Daoy (cell line): ENCODE measurements at places on chromosomes 7 and 10. TPM values are rescaled to one million over a fixed set of nuclear protein-coding genes. Genes with fewer than 3 reads are reported as not detected.

Gene CYP2W1
- total RNA-seq = not detected in 2 replicates

Gene TNS3
- 58.3 and 58.4 TPM in 2 replicates for total RNA-seq

Gene SRGN
- 8.3 and 11.5 TPM in 2 replicates for total RNA-seq

Gene KLF14
- 0.06 and 0.86 TPM in 2 replicates for total RNA-seq

Gene TUBAL3
- 0.23 and 0.54 TPM in 2 replicates for total RNA-seq

Gene GPR158
- 2.6 and 4.6 TPM in 2 replicates for total RNA-seq

Gene RTKN2
- 4.7 and 8.5 TPM in 2 replicates for total RNA-seq

Gene ANKRD1
- 94.4 and 124 TPM in 2 replicates for total RNA-seq

Gene ZNF107
- 6.4 and 9.6 TPM in 2 replicates for total RNA-seq

Gene GARS1
- 150 and 222 TPM in 2 replicates for total RNA-seq

Gene FAM221A
- total RNA-seq = 6.5 and 6.9 TPM in 2 replicates

Gene SLC18A3
- not detected in 2 replicates for total RNA-seq

Gene ERVW-1
- total RNA-seq = not detected in 2 replicates

Gene TRIM24
- 11.6 and 12.3 TPM in 2 replicates for total RNA-seq

Gene CCSER2
- 10.4 and 11.5 TPM in 2 replicates for total RNA-seq

Gene TMEM139
- total RNA-seq = not detected in 2 replicates

Gene FOXP2
- 0.09 and 1.7 TPM in 2 replicates for total RNA-seq

Gene PVRIG
- not detected in 2 replicates for total RNA-seq

Gene PAPSS2
- 6.3 and 9.9 TPM in 2 replicates for total RNA-seq

Gene PRPS1L1
- not detected in 2 replicates for total RNA-seq

Gene ACTR3C
- 0.06 and 2.7 TPM in 2 replicates for total RNA-seq

Gene SLC35B4
- 22.9 and 26.7 TPM in 2 replicates for total RNA-seq

Gene PAPOLB
- not detected in 2 replicates for total RNA-seq

Gene HTR5A
- not detected in 2 replicates for total RNA-seq

Gene PRLHR
- total RNA-seq = not detected in 2 replicates

Gene CHCHD1
- 31.0 and 32.3 TPM in 2 replicates for total RNA-seq

Gene CRPPA
- total RNA-seq = 0.11 and 0.65 TPM in 2 replicates

Gene IFIT1B
- 0.09 TPM in 1 of 2 replicates, not detected in the other for total RNA-seq

Gene DRGX
- not detected in 2 replicates for total RNA-seq

Gene DEPP1
- 0.11 and 0.15 TPM in 2 replicates for total RNA-seq

Gene ADRA2A
- total RNA-seq = not detected in 2 replicates

Gene NCF1
- not detected in 2 replicates for total RNA-seq

Gene PNLIPRP1
- total RNA-seq = not detected in 2 replicates

Gene CHST15
- total RNA-seq = 9.5 and 11.8 TPM in 2 replicates

Gene CYP17A1
- total RNA-seq = not detected in 2 replicates

Gene SDK1
- total RNA-seq = 4.2 and 5.0 TPM in 2 replicates

Gene NUTM2D
- 0.86 and 1.6 TPM in 2 replicates for total RNA-seq

Gene RSPH10B2
- total RNA-seq = 0.11 and 0.51 TPM in 2 replicates

Gene AKR1E2
- not detected in 2 replicates for total RNA-seq

Gene ZNF33A
- 4.8 and 11.0 TPM in 2 replicates for total RNA-seq

Gene CCM2
- 67.6 and 68.8 TPM in 2 replicates for total RNA-seq

Gene RFC2
- 142 and 156 TPM in 2 replicates for total RNA-seq
